SW 1271 (cell line): ENCODE measurements at places on chromosomes 16 and 17.

GRCh38 chr17:2137342-2138098, 82.6 kb downstream of the HIC1 start:
- DNase-seq, result no peak

GRCh38 chr17:29018788-29019474, 13.1 kb upstream of the SEZ6 start:
- DNase-seq, result no peak

- DNase-seq, result no peak
These were observed 93.6 kb upstream of the KCNJ16 start for GRCh38 chr17:69981441-69981840.

DNA sequence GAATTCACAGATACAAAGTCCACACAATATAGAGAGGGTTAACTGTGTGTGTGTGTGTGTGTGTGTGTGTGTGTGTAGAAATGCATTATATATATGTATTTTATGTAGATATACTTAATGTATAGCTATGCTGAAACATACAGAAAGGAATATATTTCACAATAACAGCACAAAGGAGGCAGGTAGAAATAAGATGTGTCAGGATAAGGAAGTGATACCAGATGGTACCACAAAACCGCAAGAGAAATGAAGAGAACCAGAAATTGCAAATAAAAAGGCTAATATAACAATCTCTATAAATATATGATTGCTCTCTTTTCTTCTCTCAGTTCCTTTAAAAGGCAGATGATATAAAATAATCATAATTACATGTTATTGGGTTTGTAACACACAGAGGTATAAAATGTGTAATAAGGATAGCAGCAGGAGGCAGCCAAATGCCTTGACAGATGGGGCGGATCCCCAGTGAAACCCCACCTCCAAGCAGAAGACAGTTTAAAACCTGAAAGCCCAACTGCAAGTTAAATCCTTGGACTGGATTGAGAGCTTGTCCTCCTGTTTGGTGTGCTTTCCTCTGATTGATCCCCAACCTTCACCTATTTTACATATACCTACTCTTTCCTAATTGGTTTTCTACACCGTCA, 365.4 kb upstream of the C16orf82 start:
- no peak for DNase-seq

DNA sequence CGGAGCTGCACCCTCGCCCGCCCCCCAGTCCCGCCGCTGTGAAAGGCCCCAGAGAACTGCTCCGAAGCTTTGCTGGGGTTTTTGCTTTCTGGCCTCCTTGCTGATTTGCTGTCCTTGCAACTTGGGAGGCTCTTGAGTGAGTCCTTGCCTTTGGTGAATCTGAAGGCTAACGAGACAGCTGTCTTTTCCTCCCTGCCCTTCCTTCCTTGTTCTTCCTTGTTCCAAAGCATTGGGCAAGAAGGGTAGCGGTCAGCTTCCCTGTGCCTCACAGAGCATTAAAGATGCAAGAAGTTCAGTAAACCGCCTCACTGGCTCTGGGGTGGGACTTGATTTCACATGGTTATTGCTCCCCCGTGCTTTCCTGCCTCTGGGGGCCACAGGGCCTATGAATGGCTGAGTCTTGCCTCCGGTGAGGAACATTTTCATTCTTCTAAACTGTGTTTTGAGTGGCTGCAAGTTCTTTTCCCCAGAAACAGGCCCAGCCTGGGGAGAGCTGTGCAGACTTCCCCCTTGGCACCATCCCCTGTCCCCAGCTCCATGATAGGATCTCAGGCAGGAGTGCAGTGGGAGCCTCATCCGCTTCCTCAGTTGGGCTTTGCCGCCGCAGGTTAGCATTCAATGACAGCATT, 1.4 kb downstream of the YPEL2 start:
- no peak for DNase-seq
